ENCODE measurements at places on chromosomes 12 and 14. TPM values are rescaled to one million over a fixed set of nuclear protein-coding genes. Genes with fewer than 3 reads are reported as not detected.

The MYF5 gene
- not detected for total RNA-seq

The PIP4P1 gene
- 72.5 TPM for total RNA-seq

The OR6C2 gene
- total RNA-seq = not detected

The MBD6 gene
- total RNA-seq = 120 TPM

The DLGAP5 gene
- 0.49 TPM for total RNA-seq
